ENCODE measurements at places on chromosomes 1 and 21.

GRCh38 chr1:171883849-171884248, 42.6 kb downstream of the DNM3 start:
- DNase-seq = no peak

DNA sequence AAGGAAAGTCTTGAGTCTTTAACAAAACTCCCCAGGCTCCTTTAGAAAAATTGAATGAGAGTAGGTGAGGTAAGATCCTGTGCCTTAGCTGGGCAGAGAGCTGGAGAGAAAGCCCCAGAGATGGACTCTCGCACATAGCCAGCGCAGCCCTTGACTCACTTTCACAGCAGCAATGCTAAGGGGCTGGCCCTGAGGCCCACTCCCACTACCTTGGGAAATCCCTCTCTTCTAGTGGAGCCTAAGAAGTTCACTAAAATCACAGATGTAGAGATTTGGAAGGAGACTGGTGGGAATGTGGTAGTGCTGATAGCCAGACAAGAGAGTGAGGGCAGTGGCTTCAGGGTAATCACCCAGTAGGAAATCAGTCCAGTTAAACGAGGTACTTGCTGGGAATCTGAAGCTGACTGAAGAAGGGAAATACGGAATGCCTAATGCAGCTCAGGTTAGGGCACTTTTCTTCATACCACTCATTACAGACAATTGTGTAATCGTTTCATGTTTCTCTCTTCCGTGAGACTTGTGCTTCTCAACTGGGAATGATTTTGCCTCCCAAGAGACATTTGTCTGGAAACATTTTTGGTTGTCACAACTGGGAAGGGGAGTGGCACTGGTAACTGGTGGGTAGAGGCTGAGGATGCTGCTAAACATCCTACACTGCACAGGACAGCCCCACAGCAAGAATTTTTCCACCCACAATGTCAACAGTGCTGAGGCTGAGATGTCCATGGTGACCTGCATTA, 42.4 kb upstream of the LRRC8C start:
- DNase-seq = no peak

GRCh38 chr1:78284354-78284753, 206.4 kb upstream of the PTGFR start:
- peak; percentile 79 for DNase-seq

GRCh38 chr1:116403496-116404136, 30.6 kb downstream of the ATP1A1 start:
- DNase-seq = no peak

- DNase-seq = no peak
Observed at GRCh38 chr1:232422098-232422497, 207.8 kb downstream of the SIPA1L2 start.

DNA sequence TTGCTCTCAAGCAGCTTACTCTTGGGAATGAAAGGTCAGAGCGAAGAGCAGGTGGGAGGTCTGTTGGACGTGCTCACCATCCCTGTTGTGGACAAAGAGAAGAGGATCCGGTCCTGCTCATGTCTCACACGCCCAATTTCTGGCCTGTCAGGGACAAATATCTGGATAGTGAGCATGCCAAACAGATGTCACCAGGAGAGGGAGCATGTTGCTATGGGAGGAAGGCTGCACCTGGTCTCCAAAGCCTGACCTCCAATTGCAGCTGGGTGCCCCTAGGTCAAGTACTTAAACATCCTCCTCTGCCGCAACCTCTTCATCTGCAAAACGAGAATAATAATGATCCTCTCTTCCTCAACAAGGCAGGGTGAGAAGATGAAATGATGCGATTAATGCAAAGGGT, 53.4 kb downstream of the DMRTA2 start:
- no peak for DNase-seq

Measured in SK-N-DZ (cell line).